ENCODE measurements at places on chromosomes 5 and 9.

GRCh38 chr5:1521671-1522600 lies 1.8 kb downstream of the LPCAT1 start:
- peak; percentile 0 for DNase-seq

- DNase-seq = no peak
Measured at GRCh38 chr5:36600917-36601527, 5.4 kb upstream of the SLC1A3 start.

- no peak for DNase-seq
Measured at GRCh38 chr5:89967771-89968444, 441.6 kb downstream of the CETN3 start.

- DNase-seq = no peak
Measured at GRCh38 chr5:123696921-123697341, 185.0 kb downstream of the CSNK1G3 start.

GRCh38 chr5:137096149-137097103 lies 402.7 kb downstream of the SPOCK1 start:
- no peak for DNase-seq

DNA sequence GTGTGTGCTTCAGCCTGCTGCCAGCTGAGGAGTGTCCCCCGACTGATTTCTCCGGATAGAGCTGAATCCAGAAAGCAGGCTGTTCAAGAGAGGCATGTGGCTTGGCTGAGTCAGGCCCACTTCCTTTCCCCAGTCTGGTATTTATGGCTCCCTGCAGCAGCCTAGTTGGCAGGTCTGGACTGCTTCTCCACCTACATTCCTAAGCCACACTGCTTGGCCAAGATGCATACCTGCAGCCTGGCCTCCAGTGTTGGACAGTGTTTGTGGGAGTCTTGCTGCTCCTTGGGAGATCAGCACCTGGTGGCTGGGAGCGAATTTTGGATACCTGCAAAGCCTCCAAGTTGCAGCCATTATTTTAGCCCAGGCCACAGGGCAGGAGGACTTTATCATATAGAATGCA lies 670.8 kb downstream of the ACTL7B start:
- no peak for DNase-seq

DNA sequence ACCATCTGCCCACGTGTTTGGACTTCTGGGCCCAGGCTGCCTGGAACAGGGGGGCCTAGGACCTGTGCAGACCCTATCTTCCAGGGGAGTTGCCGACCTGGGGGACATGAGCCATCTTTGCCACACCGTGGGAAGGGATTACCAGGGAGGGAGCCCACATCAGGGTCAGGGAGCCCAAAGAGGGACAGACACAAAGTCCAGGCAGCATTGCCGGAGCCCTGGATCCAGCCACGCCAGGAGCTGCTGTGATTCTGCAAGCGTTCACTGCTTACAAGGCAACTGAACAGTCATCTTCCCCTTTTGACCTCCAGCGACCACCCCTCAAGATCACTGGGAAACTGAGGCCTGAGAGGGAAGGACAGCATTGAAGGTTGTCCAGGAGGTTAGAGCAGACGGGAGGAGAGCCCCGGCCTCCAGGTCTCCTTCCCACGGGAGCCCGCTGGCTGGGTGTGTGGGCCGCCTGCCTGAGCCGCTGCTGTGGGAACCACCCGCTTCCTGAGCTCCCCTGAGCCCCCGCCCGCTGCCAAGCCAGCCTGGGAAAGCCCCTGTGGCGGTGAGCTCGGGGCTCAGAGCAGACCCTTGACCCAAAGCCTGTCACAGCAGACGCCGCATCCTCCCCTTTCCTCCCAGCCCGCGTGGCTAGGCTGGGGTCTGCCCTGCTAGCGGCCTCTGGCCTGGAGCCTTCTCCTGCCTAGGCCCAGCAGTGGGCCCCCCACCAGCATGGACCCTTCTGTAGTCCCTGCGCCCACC lies 17.1 kb upstream of the NOTCH1 start:
- DNase-seq = no peak

DNA sequence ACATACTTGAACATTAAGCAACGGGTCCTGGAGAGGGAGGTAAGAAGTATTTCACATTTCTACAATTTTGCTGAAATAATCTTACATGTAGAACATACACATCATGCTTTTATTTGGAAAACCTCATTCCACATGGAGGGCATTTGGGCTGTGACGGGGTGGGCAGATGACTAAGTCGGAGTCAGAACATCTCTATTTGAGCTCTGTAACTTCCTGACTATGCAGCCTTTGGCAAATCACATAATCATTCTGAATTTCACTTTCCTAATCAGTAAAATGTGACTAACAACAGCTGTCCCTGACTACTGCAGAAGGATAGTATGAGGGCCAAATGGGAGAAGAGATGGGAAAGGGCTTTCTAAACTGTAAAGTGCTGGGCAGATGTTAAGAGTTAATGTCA lies 17.1 kb upstream of the IL6ST start:
- DNase-seq = no peak

GRCh38 chr5:81925009-81925408 lies 46.8 kb upstream of the ATG10 start:
- DNase-seq = no peak

GRCh38 chr9:129765764-129766317 lies 13.0 kb upstream of the PTGES start:
- no peak for DNase-seq

DNA sequence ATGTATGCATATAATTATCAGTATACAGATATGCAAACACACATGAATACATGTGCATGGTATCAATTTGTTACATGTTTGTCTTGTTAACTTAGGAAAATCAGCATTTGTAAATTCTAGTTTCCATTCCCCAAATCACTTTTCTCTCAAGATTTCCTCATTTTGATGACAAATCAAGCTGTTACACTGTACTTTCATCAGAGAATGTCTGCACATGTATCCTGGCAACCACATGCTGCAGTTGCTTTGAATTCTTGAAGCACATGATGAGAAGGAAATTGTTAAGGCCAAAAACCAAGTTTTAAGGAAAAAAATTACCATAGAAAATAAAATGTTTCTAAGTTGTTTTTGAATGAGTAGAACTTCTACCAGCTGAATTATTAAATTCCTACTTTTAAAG lies 1834.5 kb downstream of the EFNA5 start:
- DNase-seq = no peak

GRCh38 chr9:134602547-134603362 lies 38.8 kb upstream of the COL5A1 start:
- no peak for DNase-seq

- no peak for DNase-seq
Measured at GRCh38 chr9:72313507-72313906, 51.5 kb downstream of the ZFAND5 start.

DNA sequence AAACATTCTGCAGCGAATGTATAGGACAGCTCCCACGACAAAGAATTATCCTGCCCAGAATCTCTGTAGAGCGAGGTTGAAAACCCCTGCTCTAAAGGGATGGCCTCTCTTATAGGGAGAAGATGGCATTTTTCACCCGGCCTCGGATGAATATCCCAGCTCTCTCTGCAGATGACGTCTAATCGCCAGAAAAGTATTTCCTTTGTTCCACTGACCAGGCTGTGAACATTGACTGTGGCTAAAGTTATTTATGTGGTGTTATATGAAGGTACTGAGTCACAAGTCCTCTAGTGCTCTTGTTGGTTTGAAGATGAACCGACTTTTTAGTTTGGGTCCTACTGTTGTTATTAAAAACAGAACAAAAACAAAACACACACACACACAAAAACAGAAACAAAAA lies 17.4 kb upstream of the RARS1 start:
- DNase-seq = no peak

GRCh38 chr9:112529316-112529715 lies 42.7 kb downstream of the KIAA1958 start:
- DNase-seq = no peak

DNA sequence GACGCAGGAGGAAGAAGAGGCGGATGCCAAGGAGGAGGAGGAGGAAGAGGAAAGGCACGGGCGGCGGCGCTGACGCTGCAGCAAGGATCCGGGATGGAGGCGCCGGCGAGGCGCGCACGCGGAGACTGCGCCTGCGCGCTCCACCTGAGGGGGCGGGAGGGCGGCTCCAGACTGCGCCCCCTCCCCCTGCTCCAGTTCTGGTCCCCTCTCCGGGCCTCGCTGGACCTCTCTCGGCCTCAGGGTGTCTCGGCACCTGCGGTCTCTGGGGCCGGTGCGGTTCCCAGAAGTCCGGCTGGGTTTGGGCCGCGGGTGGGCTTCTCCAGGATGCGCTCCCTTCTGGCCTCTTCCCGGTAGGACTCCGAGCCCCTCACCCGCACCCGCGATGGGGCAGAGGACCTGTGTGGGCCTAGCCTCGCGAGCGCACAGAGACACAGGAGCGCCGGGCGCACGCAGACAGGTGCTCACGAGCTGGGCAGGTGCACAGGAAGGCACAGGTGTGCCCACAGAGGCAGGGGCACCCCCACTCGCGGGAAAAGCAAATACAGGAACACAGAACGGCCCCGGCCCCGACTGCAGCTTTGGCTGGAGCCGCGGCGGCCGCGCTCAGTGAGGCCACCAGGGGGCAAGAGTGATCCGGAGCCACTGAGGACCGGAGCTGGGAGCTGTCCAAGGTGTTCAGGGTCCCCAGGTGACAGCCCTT lies at the start of gene NPDC1:
Gene NPDC1 (minus strand): TSS at position 90 of the 700 bp plus-strand sequence. CDS start 188 bp downstream, outside the sequence.
- DNase-seq = peak; percentile 73

- DNase-seq = no peak
Measured at GRCh38 chr5:142012186-142012785, 541 bp downstream of the GNPDA1 start.

DNA sequence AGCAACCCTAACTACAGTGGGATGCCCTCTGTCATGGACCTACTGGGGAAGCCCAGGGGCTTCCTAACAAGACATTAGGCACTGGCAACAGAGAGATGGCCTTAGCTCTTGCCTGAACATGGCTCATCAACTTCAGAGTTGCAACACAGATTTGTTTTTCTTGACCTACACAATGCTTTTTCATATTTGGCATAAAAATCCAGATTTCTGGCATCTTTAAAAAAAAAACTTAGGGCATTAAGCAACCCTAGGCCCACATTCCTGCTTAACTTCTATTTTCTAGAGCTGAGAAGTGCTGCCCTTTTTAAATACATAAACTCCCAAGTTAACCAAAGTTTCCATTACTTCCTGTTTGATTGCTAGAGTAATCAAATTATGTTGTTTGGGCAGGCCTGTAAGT lies 8.0 kb downstream of the GRIA1 start:
- DNase-seq = no peak

DNA sequence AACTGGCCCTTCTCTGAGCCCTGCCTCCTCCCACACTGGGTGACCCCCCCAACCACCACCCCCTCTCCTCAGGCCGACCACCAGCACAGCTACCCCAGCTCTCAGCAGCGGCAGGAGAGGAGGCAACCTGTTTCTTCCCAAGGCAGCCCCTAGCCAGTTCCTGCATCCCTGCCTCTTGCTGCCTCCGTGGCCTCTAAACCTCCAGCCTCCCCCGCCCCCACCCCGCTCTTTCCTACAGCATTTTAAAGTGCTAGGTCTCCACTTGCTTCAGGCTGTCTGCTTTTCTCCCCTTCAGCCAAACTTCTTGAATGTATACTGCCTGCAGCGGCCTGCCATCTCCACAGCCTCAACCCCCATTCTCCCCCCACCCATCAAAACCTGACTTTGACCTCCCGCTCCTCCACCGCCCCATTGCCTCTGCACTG lies 135.6 kb downstream of the DAB2IP start:
- DNase-seq = no peak

GRCh38 chr5:96816411-96816939 lies 8.7 kb upstream of the ERAP1 start:
- DNase-seq = peak; percentile 41

DNA sequence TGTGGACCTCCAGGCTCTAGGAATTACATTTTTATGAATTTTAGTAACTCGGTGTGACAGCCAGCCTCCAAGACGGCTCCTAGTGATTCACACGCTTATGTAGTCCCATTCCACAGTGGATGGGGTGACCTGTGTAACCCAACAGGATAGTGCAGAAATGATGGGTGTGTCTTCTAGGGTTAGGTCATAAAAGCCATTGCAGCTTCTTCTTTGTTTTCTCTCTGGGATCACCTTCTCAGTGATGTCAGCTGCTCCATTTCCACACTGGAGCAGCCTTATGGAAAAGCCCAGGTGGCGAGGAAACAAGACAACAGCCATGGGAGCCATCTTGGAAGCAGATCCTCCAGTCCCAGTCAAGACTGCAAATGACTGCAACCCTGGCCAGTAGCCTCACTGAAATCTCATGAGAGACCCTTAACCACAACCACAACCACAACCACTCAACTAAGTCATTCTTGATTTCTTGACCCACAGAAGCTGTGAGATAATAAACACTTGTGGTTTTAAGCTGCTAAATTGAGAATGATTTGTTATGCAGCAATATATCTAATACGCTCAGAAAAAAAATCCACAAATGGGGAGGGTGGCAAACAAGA lies 5.1 kb upstream of the GNPDA1 start:
- DNase-seq = peak; percentile 49

DNA sequence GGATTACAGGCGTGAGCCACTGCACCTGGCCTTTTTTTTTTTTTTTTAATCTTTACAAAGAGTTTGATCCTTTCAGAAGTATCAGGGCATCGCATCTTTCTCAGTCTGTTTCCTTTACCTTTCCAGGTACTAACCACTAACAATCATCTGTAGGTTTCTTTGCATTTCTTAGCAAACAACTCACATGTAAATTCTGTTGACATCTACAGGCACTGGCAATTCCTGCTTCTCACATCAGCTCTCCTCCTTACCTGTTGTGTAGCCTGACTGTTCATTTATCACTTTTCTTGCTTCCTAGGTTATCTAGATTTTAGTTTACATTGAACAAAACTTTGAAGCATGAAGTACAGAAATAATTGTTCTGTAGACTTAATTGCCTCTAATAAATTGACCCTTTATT lies 27.5 kb upstream of the VPS13A start:
- no peak for DNase-seq

DNA sequence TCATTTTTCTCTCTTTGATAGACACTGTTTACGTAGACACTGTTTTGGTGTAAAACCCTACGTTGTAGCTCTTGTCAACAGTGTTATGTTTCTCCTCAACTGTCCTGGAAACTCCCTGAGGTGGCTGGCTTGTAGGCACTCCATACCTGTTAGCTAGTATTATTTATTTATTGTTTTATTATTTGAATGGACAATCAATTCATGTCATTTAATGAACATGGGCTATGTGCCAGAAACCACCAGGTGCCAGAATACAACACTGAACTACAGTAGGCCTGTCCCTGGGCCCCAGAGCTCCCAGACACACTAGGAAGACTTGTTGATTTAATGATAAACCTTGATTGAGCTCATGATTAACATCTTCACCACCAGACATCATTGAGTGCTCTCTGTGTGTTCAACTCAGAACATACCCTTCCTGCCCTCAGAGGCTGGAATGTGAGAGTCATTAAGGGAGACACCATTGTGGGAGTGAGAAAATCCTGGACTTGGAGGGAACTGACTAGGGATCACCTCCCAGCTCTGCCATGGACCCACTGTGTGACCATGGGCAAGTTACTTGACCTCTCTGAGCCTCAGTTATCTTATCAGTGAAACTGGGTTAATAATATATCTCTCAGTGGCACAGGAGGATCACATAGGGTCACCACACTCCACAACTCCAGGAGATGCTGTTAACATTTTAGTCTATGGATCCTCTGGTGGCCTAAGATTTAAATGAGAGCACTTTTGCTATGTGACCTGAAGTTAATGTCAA lies 19.2 kb downstream of the IRF1 start:
- no peak for DNase-seq

Measured in stimulated activated naive B cell treated with anti-CD40 and anti-IgM and Interleukin-4, amounts not matched to agents 10 μg/mL and 1 μg/mL and 100 μg/mL, for 72 hours (primary cell).